ENCODE measurements at places on chromosomes 4 and X.

- DNase-seq = no peak
Observed at GRCh38 chrX:68345025-68345424, 88.3 kb downstream of the OPHN1 start.

DNA sequence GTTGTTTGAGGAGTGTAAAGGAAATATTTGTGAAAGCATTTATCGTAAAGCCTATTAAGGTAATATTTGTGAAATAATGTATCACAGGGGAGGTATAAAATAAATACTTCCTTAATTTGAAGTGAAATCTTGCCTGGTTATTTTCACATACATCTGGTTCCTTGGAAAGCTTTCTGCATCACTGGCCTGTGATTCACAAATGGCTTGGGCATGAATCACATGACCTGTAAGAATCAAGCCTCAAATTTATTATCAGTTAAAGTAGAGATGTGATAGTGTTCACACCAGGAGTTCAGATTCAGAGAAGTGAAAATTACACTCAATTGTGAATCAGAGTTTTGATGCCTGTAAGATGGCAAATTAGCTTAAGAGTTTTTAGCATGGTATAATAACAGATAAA is 1911.4 kb downstream of the STIM2 start:
- DNase-seq = no peak

GRCh38 chrX:8278557-8278956 is 107.5 kb upstream of the VCX2 start:
- no peak for DNase-seq

GRCh38 chr4:99816545-99817308 is at the start of gene DAPP1:
TSS of gene DAPP1 (plus strand) at chr4:99816827. CDS start at chr4:99816914, 87 bp downstream.
- DNase-seq = peak; percentile 75

- DNase-seq = no peak
Observed at GRCh38 chrX:10617186-10617998, 3.0 kb downstream of the MID1 start.

DNA sequence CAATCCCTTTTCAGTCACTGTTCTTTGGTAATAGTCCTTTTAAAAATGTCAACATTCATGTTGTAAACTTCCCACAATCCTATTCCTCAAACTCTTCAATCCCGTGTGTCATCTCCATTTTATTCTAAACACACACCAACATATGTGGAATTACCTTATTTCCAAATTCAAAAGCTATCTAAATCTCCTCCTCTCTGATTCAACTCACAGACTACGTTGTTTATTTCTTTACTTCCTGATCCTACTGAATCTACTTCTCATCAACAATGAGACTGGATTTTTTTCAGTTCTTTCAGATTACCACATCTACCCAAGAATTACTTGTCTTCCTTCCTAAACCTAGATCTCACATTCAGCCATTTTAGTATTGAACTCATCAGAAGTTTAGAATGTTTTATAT is 188.2 kb downstream of the GABRB1 start:
- DNase-seq = no peak
